T follicular helper cell (primary cell): ENCODE measurements at places on chromosomes 2 and 18.

DNA sequence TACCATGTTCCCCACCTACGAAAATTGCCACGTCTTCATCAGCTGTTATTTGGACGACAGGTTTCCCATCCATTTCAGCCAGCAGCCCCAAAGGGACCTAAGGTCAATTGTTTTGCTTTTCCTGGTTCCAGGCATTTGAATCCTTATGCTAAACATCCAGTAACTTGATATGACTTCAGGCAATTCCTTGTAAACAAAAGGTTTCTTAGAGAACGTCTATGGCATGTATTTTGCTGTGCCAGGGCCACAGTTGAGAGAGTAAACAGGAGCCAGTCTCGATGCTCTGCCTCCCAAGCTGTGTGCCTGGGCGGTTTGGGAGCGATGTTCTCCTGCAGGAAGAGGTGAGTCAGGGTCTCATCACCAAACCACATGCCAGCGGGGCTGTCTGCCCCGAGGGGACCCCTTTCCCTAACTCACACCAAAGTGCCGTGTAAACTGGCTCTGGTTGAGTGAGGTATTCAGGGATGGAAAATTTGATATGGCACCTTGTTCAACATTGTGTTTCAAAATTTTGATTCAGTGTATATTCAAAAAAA, 12.9 kb upstream of the MC5R start:
- no peak for DNase-seq

DNA sequence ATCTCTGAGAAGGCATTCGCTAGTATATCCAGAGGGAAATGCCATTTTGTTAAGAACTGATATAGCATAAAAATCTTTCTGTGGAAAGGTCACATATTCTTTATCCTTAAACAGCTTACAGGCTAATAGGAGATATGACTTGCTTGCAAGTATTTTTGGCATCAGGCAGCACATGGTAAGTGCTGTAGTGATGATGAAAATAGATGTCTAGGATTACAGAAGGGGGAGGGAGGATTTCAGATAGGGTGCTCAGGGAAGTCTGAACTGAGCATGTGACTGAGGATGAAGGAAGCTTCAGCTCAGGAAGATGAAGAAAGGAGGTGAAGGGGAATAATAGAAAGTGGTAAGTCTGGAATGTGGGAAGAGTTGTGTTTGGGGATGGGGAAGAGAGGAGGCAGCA, 158.5 kb upstream of the NOSTRIN start:
- DNase-seq: no peak

DNA sequence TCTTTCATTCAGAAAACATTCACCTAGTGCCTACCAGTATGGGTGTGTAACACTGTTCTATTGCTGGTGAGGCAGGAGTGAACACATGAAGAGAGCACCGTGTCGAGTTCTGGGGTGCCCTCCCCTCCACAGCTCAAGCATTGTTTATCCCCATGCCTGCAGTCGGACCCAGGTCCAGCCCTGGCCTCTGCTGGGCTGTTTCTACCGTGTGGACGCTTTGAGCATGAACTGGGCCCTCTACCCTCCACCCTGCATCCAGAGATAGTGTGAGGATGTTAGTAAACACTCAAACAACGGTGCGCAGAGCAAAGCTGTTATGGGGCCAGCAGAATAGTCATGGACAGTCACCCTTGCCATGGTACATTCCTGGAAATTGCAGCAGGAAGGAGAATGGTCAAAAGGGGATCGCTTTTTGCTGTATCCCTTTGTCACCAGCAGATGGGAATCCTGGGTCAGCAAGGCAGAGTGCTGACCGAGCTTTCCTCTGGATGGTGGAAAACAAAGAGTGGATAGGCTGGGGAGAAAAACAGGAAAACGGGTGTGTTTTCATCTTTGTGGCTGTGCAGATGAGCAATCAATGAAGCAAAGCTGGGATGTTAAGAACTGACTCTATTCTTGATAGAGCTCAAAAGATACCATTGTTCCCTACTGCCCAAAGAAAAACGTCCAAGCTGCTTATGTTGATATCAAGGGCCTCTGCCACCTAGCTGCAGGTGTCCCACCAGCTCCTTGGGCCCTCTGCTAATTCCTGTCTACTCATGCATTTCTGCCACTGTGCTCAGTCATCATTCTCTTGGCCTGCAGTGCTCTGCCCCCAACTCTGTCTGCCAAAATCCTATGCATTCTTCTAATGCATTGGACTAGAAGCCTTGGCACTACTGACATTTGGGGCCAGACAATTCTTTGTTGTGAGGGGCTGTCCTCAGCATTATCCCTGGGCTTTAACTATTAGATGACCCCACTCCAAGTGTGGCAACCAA, 38.7 kb downstream of the REEP1 start:
- no peak for DNase-seq

- no peak for DNase-seq
Observed at GRCh38 chr2:158734442-158734841, 60.7 kb upstream of the DAPL1 start.

DNA sequence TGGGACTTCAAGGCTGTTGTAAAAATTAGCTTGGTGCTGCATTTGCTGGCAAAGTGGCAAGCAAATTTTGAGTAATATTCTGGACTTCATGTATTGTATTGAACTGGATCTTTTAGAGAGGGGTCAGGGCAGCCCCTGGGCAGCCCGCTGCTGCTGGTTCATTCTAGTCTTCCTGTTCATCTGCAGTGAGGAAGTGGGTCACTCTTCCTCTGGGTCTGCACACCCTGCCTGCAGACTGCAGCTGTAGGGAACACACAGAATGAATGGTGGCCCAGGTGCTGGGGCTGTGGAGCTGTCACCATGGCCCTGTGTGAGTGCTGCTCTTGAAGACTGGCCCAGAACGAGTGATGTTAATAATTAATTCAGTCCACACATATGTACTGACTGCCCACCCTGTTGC, 9.4 kb downstream of the SH3RF3 start:
- DNase-seq: no peak

DNA sequence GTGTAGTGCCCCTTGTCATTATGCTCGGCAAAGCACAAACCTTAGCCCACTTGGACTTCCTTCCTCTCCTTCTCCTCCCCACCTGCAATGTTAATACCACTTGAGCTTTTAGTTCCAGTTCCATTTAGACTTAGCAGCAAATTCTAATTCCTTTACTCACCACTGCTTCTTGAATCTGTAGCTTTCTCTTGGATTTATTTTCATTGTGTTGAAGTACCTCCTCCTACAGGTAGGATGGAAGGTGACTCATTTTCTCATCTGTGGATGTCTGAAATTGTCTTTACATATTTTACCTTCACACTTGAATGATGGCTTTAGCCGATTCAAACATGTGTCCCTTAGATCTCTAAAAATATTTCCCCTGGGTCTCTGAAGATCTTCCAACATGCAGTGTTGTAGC, 32.8 kb upstream of the BIN1 start:
- no peak for DNase-seq

GRCh38 chr2:120432976-120433815, 87.3 kb downstream of the INHBB start:
- no peak for DNase-seq

DNA sequence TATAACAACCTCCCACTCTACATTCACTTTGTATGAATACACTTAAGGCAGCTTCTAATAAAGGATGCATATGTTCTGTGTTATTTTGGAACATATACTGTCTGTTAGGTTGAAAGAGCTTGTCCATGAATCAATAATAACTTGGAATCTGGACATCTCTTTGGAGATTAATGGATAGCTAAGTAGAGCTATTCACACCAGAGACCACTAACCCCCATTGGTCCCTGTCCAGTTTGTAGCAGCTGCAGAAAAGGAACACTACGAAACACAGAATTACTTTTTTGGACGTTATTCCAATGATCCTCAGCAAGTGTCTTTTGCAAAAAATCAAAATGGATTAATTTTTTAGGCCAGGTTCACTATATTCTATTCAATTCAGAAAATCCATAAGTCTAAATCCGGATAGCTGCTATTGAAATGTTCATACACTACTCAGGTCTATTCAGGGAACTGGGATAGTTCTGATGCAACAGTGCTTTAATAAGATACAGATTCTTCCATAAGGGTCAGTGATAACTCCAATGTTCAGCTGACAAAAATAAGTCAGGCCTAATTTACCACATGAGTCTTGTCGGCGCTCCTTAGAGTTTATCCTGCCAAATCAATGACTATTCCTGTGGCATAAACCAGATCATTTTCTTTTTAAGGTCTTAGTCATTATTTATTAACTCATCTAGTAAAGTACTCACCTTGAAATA, 44.2 kb downstream of the NRXN1 start:
- DNase-seq: no peak

GRCh38 chr2:72937356-72937669, 20.0 kb downstream of the EMX1 start:
- no peak for DNase-seq

GRCh38 chr2:14923820-14924580, 291.5 kb downstream of the LRATD1 start:
- DNase-seq: no peak

DNA sequence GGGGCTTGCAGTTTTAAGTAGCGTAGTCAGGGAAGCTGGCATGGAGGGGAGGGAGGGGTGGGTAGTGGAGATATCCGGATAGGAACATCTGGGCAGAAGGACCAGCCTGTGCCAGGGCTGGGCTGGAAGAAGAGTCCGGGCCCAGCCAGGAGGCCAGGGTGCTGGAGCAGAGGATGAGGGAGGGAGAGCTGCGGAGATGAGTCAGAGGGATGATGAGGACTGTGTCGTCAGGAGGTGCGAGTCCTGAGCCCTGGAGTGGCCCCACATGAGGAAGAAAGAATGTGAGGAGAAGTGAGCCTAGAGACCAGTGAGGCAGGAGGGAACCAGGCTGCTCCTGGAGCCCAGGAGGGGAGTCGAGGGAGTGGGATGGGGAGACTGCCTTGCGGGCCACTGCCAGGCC, 82.4 kb downstream of the CTIF start:
- DNase-seq: no peak

- DNase-seq: no peak
Observed at GRCh38 chr18:27750014-27750413, 426.9 kb downstream of the CDH2 start.

DNA sequence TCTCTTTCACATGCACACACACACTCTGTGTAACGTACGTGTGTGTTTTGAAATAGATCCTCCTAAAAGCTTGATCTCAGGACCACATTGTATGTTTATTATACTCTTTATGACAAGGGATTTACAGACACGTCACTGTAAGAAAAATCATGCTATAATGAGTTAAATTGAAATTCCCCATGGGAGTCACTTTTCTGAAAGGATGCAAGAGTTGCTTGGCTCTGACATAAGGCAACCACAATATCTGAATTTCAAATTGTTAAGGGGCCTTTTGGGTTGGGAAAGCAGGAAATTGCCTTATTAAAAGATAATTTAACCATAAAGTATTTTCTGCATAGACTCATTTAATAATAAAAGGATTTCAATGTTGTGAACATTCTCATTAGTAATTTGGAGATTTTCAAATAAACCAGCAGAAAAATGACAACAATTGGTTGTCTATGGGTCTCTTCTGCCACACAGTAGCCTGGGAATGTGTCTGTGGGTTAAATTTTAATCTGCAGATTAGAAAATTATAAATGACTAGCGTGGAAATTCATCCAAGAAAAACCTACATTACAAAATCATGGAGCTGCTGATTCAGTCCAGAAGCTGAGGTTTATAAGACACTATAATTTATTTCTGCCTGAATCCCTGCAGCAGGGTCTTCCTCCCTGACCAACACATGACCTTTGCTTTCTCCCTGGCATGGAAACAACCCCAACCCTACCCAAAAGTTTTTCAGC, 75.9 kb upstream of the PID1 start:
- DNase-seq: no peak

GRCh38 chr18:7464245-7464966, 102.7 kb upstream of the PTPRM start:
- DNase-seq: no peak

DNA sequence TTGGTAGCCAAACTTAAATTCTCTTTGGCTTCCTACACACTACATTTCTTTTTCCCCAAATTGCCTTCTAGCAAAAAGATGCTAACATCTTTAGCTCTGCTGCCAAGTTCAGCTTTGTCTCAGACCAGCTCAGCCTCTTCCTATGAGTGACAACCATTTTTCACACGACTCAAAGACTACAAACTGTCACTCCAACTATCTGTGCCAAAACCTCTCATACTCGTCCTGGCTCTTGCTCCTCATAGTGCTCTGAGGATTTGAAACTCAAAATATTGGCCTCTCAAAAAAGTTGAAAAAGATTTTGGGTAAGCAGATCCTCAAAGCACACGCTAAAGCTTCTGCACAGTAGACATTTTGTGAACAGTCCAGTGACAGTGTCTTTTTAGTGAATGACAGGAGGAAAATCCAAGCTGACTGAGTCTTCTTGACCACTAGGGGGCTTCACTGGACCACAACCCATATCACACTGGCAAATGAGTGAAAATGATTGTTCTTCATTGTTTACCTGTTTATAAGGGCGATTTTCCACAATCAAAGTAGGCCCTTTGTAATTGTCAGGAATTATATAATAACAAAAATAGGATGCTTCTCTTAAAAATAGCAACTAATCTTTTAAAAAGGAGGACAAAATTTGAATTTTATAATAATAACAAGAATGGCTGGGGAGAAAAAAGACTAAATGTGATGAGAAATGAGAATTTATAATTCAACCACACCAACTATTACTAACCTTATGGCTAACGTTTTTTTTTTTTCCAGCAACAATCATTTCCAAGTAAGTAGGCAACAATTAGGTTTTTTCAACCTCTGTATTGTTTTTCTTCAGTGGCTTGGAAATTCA, 85.5 kb upstream of the PGAP1 start:
- DNase-seq: no peak

DNA sequence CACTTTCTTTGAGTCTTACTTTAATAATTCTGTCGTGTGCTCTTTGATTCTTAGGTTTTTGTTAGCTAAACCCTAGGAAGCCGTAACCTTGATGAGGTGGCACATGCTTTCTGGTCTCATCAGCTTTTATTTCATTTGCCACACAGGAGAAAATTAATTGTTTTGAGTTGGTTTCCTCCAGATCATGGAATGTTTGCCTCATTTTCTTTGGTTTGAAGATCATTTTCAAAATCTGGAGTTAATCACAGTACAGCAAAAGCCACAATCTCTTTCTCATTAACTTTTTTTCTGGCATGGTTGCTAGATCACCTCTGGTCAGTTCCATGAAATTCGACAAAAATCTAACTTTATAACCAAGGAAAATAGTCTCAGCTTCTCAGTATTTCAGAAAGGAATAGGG, 182.9 kb downstream of the MYO1B start:
- no peak for DNase-seq

DNA sequence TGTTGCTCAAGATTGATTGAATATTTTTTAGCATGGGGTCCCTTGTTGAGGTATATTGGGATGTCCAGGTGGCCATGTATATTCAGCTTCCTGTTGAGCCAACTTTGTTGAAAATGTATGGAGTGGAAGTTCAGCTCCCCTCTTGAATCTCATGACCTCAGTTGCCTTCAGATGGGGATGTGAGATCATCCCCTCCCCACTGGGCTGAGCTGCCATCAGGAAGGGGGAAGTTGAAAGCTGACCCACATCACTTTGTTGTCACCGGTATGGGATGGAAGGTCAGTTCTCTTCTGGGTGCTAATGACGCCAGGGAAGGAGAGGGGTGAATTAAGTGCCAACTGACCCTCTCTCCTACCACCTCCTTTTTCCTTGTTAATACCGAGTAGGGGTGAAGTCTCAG, 33.9 kb downstream of the ACOXL start:
- no peak for DNase-seq

- DNase-seq: peak; percentile 41
Observed at GRCh38 chr2:240586919-240587800, 626 bp downstream of the CAPN10 start.
